ENCODE measurements at places on chromosomes 3 and 15. TPM values are rescaled to one million over a fixed set of nuclear protein-coding genes. Genes with fewer than 3 reads are reported as not detected.

Gene GNB5
- 6.4 TPM for polyA plus RNA-seq

Gene CRBN
- 18.7 TPM for polyA plus RNA-seq

Gene IGSF10
- 0.88 TPM for polyA plus RNA-seq

Gene DPPA2
- polyA plus RNA-seq = not detected

Gene RBP2
- polyA plus RNA-seq = 0.25 TPM

Gene SLC22A13
- polyA plus RNA-seq = 0.07 TPM

Gene AQP9
- polyA plus RNA-seq = 0.11 TPM

Gene TRIM42
- polyA plus RNA-seq = not detected

All from heart left ventricle (tissue), 16 donors.